Stimulated activated CD4-positive, alpha-beta T cell treated with anti-CD3 and anti-CD28 coated beads, TNF-alpha, amount 100 ng/mL, for 1 hour (primary cell): ENCODE measurements at places on chromosomes 11 and 22.
A peak's percentile ranks its signal among the peaks of the same experiment; 100 is the strongest.

GRCh38 chr22:35276019-35276418 is 18.7 kb downstream of the HMGXB4 start:
- DNase-seq: no peak

- no peak for DNase-seq
Measured at GRCh38 chr11:70240337-70240736, 30.2 kb upstream of the PPFIA1 start.

- DNase-seq: peak; percentile 79
Measured at GRCh38 chr11:62612366-62613290, at the start of the genes EML3 and ROM1. Gene EML3, minus strand, starts transcription at chr11:62612775. Its CDS starts 318 bp downstream, at chr11:62612457. Gene ROM1, plus strand, starts transcription at chr11:62613257. Its CDS starts 25 bp downstream, at chr11:62613282.

- DNase-seq: no peak
Measured at GRCh38 chr11:110249066-110249465, 47.3 kb downstream of the RDX start.

DNA sequence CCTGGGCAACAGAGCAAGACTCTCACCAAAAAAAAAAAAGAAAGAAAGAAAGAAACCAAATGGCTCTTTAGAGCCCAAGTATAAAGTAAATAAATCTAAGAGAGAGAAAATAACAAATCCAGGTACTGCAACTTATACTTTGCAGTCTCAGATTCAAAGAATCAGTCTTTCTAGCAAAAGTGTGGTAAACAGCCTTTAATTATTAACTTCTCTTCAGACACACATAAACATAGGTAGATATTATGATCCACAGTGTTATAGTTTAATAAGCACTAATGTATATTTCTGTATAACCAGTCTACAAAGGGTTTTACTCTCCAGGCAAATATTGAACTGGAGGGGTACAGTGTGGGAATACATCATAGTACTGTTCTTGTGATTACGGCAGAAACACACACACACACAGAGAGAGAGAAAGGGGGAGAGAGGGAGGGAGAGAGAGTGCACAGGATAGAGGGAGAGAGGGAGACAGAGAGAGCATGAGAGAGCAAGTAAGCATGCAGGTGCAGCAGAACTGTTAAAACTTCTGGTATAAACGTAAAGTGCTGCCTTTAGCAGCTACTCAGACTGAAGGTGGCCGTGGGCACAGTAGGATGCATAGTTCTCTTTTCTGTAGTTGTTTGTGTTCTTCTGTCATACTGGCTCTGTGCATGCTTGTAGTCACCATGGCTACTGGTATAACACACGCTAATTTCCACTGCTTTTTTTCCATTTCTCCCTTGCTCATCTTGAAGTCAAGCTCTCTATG is 32.3 kb downstream of the MTMR2 start:
- DNase-seq: no peak

GRCh38 chr11:130269326-130269943 is 45.3 kb downstream of the ZBTB44 start:
- no peak for DNase-seq
